Fibroblast of skin of right quadriceps (primary cell): ENCODE measurements at places on chromosomes 4 and X.

DNA sequence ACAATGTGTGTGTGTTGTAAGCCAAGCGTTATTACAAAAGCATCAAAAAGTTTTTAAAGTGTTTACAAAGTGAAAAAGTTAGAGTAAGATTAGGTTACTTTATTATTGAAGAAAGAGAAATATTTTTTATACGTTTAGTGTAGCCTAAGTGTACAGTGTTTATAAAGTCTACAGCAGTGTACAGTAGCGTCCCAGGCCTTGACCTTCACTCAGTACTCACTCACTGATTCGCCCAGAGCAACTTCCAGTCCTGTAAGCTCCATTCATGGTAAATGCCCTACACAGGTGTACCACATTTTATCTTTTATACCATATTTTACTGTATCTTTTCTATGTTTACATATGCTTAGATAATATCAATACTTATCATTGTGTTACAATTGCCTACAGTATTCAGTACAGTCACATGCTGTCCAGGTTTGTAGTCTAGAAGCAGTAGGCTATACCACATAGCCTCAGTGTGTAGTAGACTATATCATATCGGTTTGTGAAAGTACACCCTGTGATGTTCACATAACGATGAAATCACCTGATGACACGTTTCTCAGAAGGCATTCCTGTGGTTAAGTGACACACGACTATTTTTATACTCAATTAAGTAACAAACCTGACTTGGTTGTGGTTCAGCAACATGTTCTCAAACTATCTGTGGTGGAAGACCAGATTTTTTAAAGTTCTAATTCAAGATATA is 152.0 kb upstream of the EDNRA start:
- no peak for DNase-seq

DNA sequence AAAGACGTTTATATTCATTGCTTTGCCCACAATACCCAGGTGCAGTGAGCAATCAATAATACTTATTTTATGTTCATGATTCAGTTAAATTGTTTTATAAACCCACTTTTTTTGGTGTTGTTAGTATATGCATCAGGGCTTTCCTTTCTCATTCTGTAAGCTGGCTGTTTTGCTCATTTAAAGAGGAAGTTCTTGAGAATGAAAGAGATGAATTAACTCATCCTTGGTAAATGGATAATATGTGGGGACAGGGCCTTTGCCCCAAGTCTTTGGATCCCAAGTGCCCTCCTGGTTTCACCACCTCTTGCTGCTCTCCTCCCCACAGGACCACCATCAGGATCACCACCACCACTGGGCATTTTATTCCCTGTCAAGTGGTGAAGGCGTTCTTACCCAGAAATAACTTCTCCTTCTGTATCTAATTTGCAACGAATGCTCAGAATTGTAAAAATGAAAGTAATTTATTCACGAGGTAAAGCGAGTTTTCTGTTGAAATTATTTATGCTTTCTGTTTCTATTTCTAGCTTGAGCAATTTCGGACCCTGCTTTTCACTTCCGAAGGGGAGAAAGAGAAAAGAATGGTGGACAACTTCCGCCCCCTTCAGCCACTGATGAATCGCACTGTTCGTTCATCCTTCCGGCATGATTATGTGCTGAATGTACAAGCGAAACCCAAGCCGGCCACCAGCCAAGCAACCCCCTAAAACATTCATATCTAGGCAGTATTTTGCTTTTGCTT is 8.2 kb upstream of the ZRSR2 start:
- no peak for DNase-seq

- no peak for DNase-seq
These were observed 306.0 kb downstream of the RPA4 start for GRCh38 chrX:97189668-97190067.

GRCh38 chr4:96248225-96248624 is 408.3 kb downstream of the PDHA2 start:
- no peak for DNase-seq

GRCh38 chrX:101081231-101081630 is 2.6 kb downstream of the TMEM35A start:
- DNase-seq = no peak

GRCh38 chr4:128924951-128925350 is 115.5 kb downstream of the JADE1 start:
- DNase-seq = no peak

DNA sequence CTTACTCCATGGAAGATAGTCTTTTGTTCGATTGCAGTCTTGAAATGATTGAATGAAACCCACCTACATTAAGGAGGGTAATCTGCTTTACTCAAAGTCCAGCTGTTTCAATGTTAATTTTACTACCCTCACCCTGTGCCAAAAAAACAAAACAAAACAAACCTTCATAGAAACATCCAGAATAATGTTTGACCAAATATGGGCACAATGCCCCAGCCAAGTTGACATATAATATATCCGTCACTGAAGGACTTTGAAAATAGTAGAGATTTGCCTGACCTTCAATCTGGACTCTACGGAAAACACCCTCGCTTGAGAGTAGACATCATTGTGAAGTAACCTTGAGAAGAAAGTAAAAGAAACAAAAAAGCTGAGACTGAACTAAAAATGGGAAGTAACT is 550.5 kb upstream of the SMIM31 start:
- DNase-seq = no peak

GRCh38 chr4:946517-947471 is 14.5 kb downstream of the TMEM175 start:
- DNase-seq = no peak

DNA sequence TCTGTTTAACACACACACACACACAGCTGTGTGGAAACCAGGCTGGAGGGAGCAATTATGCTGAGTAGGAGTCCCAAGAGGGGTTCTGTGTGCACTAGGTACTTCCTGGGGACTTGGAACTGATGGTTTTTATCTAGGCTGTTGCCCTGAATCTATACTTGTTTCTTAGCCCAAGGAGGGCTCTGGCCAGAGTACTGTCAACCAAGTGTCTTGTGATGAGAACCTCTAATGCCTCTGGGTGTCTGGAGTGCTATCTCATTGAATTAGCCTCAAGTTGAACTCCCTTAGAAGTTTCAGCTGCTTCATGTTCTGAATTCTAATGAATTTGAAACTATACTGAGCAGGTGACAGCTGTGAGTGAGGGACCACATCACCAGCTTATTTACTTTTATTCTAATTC is 16.6 kb downstream of the ARHGAP24 start:
- DNase-seq = no peak
